Naive thymus-derived CD8-positive, alpha-beta T cell (primary cell): ENCODE measurements at places on chromosomes 2 and 18.

DNA sequence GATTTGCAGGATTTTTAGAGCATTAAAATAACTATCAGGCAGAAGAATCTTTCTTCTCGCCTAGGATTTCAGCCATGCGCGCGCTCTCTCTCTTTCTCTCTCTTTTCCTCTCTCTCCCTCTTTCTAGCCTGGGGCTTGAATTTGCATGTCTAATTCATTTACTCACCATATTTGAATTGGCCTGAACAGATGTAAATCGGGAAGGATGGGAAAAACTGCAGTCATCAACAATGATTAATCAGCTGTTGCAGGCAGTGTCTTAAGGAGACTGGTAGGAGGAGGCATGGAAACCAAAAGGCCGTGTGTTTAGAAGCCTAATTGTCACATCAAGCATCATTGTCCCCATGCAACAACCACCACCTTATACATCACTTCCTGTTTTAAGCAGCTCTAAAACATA lies 137.0 kb downstream of the MEIS1 start:
- DNase-seq: no peak

DNA sequence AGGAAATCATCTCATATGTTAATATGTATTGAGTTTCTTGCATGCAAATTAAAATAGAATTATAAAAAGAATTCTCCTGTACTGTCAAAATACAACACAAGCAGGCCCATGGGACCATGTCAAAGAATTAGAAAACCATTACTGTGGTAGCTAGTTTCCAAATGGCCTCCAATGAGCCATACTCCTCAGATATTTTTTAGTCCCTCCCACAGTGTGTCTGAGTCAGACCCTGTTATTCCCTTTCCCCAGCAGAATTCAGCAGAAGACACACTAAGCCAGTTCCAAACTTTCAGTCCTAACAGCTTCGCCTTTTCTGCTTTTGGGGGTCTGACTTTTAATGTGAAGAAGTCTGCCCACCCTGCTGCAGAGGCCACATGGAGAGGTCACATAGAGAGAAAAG lies 86.7 kb downstream of the FIGN start:
- DNase-seq: no peak

DNA sequence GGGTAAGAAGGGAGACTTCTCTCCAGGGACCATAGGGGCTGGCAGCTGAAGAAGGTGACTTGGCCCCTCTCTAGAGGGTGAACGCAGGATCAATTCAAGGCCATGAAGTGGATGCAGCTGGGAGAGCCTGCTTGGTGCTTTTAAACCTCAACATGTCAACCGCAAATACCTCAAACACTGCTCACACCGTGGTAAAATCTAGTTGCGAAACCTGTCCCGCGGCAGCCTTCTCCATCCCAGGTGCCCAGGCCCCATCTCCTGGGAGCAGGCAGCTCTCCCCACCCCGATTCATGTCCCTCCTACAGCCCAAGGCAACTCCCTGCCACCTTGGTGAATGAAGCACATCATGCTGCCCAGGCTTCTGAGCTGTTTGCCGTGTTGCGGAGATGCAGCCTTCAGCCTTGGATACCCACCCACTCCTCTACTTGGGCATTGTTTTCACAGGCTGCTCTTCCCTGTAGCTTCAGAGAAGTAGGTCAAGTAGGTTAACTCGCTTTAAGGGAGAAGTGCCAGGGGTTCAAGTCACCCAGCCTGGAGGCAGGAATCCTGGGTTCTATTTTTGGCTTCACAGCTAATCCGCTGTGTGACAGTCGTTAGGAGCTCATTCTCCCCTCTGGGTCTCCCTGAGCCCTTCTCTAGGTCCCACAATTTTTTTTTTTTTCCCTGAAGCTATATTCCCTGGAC lies 6.2 kb upstream of the EFR3B start:
- no peak for DNase-seq

DNA sequence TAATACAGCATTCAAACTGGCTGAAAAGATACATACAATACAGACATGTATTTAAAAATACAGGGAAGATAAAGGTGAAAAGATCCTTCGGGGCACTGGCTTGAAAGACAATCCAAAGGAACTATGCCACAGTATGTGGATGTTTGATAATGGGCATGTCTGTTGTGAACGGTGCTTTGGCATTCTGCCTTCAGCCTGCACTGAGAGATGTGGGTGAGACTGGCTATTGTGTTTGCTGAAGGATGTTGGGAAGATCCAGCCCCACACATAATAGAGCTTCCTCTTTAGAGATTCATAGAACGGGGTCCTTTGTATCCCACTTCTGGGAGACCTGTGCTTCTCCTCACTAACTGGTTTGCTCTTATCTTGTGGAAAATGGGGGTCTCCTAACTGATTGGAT lies 65.1 kb upstream of the CXCR4 start:
- no peak for DNase-seq

DNA sequence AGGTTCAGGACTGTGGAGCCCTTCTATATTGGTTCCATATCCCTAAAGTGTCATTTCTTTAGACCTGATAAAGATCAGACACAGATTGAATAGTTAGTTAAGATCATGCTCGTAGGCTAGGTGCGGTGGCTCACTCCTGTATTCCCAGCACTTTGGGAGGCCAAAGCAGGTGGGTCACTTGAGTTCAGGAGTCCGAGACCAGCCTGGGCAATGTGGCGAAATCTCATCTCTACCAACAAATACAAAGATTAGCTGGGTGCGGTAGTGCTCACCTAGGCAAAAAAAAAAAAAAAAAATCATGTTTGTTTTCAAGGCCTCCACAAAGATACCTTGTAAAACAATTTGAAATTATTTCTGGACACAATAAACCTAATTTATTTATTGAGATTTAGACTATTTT lies 4.6 kb upstream of the ANKAR start:
- DNase-seq: no peak

GRCh38 chr18:6820314-6820713 lies 90.8 kb downstream of the ARHGAP28 start:
- no peak for DNase-seq

DNA sequence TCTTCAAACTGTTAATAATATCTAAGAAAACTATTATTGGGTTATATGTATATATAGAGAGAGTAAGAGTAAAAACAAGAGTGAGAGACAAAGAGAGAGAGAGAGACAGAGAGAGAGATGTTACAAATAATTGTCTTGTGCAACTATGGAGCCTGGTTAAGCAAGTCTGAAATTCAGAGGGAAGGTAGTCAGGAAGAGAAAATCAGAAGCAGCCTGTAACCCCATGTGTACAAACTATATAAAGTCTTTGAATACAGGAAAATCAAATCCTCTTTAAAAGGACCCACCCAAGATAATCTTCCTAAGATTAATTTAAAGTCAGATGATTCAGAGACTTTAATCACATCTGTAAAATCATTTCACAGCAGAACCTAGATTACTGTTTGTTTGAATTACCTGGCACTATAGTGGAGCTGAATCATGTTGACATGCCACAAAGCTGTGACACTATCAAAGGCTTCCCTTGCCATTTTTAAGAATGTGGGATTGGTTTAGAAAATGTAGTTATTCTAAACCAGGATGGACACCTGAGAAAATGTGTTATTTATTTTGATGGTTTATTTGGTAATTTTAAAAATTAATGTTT lies 301.7 kb upstream of the FSIP2 start:
- no peak for DNase-seq

GRCh38 chr18:12314591-12315305 lies 6.7 kb downstream of the TUBB6 start:
- DNase-seq: no peak

- DNase-seq: no peak
Observed at GRCh38 chr2:154697418-154698252, 860 bp upstream of the KCNJ3 start.

DNA sequence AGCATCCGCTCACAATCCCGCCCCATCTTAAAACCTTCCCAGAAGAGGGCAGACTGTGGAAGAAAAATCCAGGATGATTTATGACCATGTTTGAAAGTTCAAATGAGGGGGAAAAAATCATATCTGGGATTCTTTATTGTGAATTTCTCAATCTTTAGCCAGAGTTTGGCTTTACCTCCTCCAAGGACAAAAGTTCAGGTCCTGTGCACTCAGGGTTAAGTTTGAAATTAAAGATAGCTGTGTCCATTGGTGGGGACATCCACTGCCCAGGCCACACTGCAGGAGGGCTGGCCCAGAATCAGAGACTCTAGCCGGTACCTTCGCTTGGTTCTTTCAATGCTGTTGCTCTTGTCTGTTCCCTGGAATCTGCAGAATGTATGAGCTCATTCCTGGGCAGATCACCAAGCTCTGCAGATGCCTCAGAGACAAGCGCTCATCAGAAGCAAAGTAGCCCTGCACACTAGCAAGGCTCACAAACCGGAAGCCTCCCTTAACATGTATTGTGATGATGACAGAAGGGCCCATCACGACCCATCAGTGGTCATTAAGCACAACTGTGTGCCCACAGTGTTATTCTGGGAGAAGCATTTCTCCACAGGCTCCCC lies 375.3 kb upstream of the KLHL29 start:
- DNase-seq: no peak

DNA sequence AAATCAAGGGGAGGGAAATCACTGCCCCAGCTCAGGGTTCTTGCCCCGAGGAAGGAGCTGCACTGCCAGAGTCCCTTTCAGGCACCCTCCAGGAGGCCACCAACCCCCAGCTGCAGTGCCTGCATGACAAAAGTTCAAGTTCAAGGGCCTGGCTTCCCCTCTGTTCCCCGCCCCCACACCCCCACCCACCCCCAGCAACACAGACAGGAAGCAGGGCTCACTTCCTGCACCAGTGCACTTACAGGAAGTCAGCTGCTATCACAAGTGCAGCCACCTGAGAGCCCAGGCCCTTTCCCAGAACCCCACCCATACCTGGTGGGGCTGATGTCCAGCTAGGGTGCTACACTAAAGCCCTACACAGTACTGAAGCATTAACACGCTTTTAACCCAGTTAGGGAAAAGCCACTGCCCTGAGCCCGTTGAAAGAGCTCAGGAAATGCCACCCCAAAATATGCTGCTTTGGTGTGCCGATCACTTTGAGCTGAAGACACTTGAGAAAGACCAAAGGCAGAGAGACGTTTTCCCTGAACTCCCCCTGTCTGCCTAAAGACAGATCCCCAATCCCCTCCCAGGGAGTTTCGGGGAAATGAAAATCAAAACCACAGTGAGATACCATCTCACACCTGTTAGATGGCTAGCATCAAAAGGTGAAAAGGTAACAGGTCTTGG lies 109.9 kb upstream of the CAB39 start:
- DNase-seq: peak; percentile 52

GRCh38 chr2:181998891-181999654 lies 13.4 kb downstream of the PPP1R1C start:
- DNase-seq: no peak

DNA sequence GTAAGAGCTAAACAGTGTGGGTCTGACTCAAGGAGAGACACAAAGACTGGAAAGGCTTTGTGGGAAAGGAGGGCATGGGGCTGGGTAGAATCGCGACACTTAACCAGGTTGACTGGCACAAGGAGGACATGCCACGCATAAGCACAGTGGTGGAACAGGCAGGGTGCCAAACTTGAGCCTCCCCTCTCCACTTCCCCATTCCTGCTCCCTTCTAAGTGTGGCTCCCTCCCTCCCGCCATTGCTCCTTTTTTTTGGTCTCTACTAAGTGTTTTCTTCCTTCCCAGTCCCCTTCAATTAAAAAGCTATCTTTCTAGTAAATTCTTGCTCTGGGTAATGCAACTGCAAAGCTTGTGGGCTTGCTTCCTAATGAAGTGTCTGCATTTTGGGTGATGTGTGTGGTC lies 40.3 kb upstream of the ZFP36L2 start:
- DNase-seq: no peak

GRCh38 chr18:6482198-6482977 lies 67.7 kb upstream of the L3MBTL4 start:
- DNase-seq: no peak

GRCh38 chr2:240494194-240494793 lies 58.8 kb downstream of the GPC1 start:
- no peak for DNase-seq

GRCh38 chr2:148907085-148907785 lies 32.2 kb downstream of the KIF5C start:
- no peak for DNase-seq

GRCh38 chr2:221649051-221649775 lies 77.1 kb upstream of the EPHA4 start:
- DNase-seq: no peak

DNA sequence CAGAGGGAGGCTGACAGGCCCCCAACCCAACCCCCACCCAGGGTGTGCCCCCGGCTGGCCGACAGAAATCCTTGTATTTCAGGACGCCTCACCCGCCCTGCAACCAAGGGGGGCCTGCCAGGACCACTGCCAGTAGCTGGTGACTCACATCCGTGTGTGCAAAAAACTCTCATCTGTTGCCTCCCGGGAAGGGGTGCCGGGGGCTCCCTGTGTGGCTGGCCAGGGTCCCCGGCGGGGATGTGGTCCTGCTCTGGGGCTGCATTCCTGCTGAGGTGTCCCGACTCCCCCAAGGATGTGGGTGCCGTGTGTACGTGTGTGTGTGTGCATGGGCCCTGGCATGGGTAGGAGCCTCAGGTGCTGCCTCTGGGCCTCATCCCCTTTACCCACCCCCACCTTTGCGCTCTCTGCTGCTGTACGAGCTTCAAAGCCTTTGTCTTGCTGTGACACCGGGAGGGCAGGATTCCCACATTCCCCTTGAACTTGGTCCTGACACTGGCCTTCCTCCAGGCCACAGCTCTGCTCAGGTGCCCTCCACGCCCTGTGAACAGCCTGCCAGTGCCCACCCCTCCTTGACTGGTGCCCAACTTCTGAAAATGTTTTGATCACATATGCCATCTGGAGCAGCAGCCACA lies 226.3 kb upstream of the HDAC4 start:
- DNase-seq: no peak

- no peak for DNase-seq
Observed at GRCh38 chr2:206739271-206739670, 21.1 kb upstream of the DYTN start.

GRCh38 chr2:191435141-191435540 lies 189.9 kb downstream of the MYO1B start:
- DNase-seq: no peak

GRCh38 chr2:86174445-86174844 lies 20.8 kb downstream of the IMMT start:
- no peak for DNase-seq

GRCh38 chr2:154587739-154588138 lies 110.8 kb upstream of the KCNJ3 start:
- no peak for DNase-seq

DNA sequence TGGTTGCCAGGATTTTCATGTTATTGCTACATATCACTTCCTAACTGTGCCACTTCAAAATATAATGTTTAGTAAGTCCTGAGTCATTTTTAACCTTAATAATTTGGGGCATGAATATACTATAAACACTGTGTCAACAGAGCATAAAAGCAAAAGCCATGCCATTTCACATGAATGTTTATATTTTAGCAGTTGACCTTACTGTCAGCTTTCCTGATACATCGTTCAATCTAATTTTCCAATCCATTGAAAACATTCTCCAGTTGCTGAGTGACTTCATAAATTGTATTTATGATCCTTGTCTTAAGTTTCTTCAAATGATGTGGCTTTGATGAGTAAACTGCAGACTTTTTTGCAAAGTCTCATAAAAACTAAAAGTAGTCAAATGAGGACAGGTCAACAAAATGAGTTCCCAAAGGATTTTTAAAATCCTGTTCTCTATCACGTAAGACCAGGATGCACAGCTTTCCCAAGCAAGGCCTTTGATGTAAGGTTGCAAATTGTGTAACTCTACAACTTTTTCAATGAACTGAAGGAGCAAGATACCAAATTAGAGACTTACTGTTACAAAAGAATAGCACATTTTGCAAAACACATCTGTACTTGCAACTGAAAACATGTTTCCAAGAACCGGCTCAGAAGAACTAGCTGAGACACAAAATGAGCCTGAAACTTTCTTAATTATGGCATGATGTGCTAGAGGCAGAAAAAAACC lies 117.7 kb downstream of the SATB2 start:
- no peak for DNase-seq
